Fibroblast of lung (primary cell): ENCODE measurements at places on chromosomes 5 and 9. TPM values are rescaled to one million over a fixed set of nuclear protein-coding genes. Genes with fewer than 3 reads are reported as not detected.

- DNase-seq = peak; percentile 34
Measured at GRCh38 chr5:107915176-107915812, 244.6 kb upstream of the EFNA5 start.

- peak; percentile 84 for DNase-seq
Measured at GRCh38 chr5:148179234-148179824, 11.0 kb downstream of the SPINK14 start.

The BNC2 gene
- total RNA-seq = 34.7 and 36.2 TPM in 2 replicates

DNA sequence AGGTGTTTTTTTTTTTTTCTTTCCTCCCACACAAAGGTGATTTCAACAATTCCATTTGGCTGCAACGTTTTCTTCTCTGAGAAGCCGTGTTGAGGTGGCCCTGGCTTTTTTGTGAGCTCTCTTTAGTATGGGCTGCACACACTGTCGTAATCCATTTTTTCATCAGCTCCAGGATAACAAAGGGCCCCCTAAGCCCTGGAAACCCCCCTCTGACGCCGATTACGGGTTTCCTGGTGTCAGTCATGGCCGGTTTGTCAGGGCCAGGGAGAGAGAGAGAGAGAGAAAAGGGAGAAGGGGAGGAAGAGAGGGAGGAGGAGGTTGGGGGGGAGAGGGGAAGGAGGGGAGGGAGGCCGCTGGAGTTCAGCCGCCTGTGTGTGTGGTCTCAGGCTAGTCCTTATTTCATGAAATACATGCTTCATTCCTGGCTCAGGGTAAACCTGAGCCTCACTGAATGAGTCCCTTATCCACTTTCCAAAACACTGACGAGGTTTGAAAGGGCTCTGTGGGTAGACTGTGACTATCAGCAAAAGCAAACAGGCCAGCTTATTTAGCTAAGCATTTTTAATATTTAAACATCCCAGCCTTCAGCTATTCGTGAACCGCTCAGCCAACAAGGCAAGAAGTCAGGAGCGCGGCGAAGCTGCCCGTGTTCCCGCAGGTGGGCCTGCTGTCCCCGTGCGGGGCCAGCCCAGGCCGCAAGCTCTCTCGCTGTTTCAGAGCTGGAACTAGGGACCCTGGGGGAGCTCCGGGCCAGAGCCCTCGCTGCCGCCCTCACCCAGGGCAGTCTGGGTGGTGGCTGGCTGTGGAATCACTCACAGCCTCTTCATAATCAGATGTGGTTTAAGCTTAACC, 172.8 kb downstream of the ERCC6L2 start:
- DNase-seq = peak; percentile 31

The MUSK gene
- total RNA-seq = under 0.01 and 0.66 TPM in 2 replicates

DNA sequence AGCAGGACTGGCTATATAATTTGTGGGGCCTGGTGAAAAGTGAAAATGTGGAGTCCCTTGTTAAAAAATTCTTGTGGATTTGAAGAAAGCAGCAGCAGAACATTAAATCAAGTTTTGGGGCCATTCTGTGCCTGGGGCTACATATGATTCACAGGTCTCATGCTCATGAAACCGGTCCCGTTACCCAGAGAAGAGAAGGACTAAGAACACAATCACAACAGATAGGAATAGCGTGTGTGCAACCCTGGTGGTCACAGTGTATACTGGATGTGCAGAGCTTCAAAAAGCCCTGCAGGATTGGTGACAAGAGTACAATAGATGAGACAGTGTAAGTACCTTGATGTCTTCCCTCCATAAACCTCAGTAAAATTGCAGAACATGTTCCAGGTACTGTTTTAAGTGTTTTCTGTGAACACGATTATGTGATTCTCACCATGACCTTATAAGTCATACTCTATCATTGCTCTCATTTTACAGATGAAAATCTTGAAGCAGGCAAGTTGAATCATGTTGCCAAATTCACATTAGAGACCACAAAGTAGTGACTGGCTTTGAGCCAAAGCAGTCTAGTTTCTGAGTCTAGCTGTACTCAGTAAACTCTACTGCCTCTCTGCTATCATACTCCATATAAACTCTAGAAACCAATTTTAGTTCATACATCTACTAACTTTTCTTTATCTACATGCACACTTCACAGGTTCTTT, 636.5 kb downstream of the TAF11L14 start:
- no peak for DNase-seq

DNA sequence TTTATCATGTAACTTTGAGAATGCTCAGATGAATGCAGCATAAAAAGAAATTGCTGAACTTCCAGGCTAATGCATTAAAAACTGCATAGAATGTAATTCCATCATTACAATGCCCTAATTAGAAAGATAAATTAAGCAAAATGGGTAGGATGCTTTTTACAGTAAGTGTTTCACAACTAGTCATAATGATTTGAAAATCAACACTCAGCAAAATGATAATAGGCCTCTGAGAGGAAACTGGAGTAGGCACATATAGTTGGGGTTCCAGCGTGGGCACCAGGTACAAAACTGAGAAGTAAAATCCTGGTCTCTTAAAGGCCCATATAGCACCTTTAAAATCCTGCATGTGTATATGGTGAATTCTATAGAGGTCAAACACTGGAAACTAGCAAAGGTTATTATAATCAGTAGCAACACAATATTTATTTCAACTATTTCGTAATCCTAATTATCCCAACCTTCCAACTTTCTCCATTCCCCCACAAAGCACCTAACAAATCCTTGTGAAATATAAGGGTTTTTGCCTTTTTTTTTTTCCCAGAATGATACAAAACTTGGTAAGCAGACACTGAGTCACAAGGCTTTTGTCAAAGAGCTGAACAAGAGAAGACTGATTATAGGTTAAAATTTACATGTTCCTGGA, 108.0 kb upstream of the NR5A1 start:
- DNase-seq = peak; percentile 45

The ABLIM3 gene
- 37.2 and 48.1 TPM in 2 replicates for total RNA-seq

- DNase-seq = peak; percentile 91
Measured at GRCh38 chr5:13985731-13986418, 41.4 kb upstream of the DNAH5 start.

The SH3GLB2 gene
- 27.5 and 42.3 TPM in 2 replicates for total RNA-seq

- DNase-seq = peak; percentile 30
Measured at GRCh38 chr5:33713136-33713765, 178.5 kb downstream of the ADAMTS12 start.
